ENCODE measurements at places on chromosomes 5 and 9. TPM values are rescaled to one million over a fixed set of nuclear protein-coding genes. Genes with fewer than 3 reads are reported as not detected.

The REEP2 gene
- 4.4 TPM for total RNA-seq

The CLK4 gene
- total RNA-seq: 19.0 TPM

The MIER3 gene
- 13.3 TPM for total RNA-seq

The FABP6 gene
- not detected for total RNA-seq

The NFX1 gene
- total RNA-seq: 20.4 TPM

The WNT8A gene
- not detected for total RNA-seq

The NIPAL4 gene
- total RNA-seq: not detected

The PTGS1 gene
- 39.6 TPM for total RNA-seq

The PIP5K1B gene
- total RNA-seq: not detected

The SPINK6 gene
- total RNA-seq: not detected

The SPOCK1 gene
- total RNA-seq: 238 TPM

The PCDHA1 gene
- total RNA-seq: not detected

The ACTBL2 gene
- total RNA-seq: 0.11 TPM

The TCF7 gene
- 1.4 TPM for total RNA-seq

The SLC25A25 gene
- total RNA-seq: 17.6 TPM

The PCDHB2 gene
- total RNA-seq: 4.9 TPM

The RMND5B gene
- 17.5 TPM for total RNA-seq

The TTC39B gene
- total RNA-seq: 8.6 TPM

The WDR41 gene
- 173 TPM for total RNA-seq

The GNA14 gene
- not detected for total RNA-seq

The CNTNAP3B gene
- total RNA-seq: not detected

The GAS1 gene
- total RNA-seq: 29.7 TPM

The CCDC183 gene
- total RNA-seq: 0.76 TPM

The ROPN1L gene
- total RNA-seq: 0.86 TPM

The TAF11L10 gene
- total RNA-seq: not detected

The PCDHGA1 gene
- total RNA-seq: 0.38 TPM

The TMEM174 gene
- not detected for total RNA-seq

The IGIP gene
- total RNA-seq: 13.0 TPM

The TRPM6 gene
- total RNA-seq: not detected

The ADAMTSL2 gene
- 0.11 TPM for total RNA-seq
